ENCODE measurements at places on chromosomes 7 and 10.

DNA sequence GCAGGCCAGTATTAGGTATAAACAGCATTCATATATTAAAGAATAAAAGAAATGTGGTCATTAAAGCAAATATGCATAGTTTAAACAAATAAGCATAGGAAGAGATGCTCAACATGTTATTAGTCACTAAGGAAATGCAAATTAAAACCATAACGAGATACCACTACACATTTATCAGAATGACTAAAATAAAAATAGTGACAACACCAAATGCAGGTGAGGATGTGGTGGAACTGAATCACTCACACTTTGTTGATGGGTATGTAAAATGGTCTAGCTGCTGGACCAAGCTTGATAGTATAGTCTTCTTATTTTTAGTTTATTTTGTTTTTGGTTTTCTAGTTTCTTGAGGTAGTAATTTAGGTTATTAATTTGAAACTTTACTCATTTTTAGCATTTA, 242.9 kb downstream of the HGF start:
- DNase-seq = no peak

- DNase-seq = peak; percentile 87
Observed at GRCh38 chr7:54788664-54789063, 29.7 kb upstream of the SEC61G start.

DNA sequence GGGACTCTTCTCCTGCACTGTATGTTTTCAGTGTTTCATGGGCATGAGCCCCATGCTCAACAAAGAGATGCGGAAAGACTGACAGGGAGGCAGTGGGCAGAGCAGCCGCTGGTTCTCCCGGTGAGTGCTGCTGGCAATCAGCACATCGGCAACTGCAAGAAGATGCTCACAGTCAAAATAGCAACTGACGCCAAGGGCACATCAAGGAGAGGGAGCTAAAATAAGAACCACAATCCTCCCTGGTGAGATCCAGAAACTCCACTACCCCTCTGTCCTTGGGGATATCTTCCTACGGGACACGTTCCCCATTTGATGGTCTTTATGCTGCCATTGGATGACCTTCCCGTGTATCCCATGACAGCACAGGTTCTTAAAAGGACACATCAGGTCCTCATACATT, 28.9 kb upstream of the SVIL start:
- no peak for DNase-seq

DNA sequence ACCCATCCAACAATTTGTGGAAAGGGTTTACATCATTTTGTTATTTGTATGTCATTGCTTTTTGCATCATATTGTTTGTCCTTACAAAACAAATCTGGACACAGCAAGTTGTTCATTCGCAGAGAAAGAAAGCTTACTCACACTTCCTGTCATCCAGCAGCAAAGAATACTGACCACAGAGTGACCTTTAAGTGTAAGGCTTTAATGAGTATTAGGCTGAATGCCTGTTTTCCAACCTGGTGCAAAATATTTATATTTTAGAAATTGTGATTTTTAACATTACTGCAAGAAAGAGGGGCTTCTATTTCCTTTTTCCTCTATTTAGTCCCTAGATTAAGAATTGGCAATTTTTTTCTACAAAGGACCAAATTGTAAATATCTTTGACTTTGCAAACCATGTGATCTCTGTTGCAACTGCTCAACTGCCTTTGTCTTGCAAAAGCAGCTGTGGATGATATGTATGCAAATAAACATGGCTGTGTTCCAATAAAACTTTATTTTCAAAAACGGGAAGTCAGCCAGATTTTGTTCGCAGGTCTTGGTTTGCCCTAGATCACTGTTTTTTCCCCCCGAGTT, 27.8 kb upstream of the ITGB1 start:
- DNase-seq = no peak

GRCh38 chr7:34133356-34133982, 228.1 kb downstream of the BMPER start:
- DNase-seq = peak; percentile 25

- peak; percentile 66 for DNase-seq
Observed at GRCh38 chr10:101818872-101819633, 809 bp upstream of the OGA start.

GRCh38 chr10:29007748-29008610, 280.9 kb upstream of the LYZL1 start:
- peak; percentile 58 for DNase-seq

- no peak for DNase-seq
Observed at GRCh38 chr10:14250496-14251076, 80.1 kb downstream of the FRMD4A start.

GRCh38 chr7:140070546-140070945, 7.8 kb upstream of the PARP12 start:
- DNase-seq = no peak
